ENCODE measurements at places on chromosomes 12 and 14.

DNA sequence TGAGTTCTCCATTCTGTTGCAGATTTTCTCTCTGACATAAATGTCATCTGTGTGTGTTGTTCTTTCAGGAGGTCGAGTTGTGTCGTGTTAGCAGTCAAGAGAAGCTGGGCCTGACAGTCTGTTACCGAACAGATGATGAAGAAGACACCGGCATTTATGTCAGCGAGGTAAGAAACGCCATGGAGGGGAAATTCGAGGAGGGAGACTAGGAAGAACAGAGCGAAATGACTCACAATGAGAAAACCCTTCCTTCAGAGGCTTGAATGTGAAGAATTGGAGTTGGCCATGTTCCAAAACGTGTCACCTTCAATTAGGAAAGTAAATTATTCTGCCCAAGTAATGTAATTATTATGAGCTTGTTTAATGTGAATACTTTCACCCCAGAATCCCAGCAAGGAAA lies 364.5 kb downstream of the PDZRN4 start:
- no peak for DNase-seq

GRCh38 chr12:57243521-57244311 lies 7.3 kb downstream of the STAC3 start:
- no peak for DNase-seq

GRCh38 chr14:82122655-82123054 lies 589.0 kb upstream of the SEL1L start:
- no peak for DNase-seq

GRCh38 chr12:124666722-124667259 lies 99.4 kb upstream of the NCOR2 start:
- no peak for DNase-seq

- peak; percentile 43 for DNase-seq
Observed at GRCh38 chr14:104677512-104678332, 11.7 kb upstream of the INF2 start.

GRCh38 chr14:80545935-80546854 lies 334.9 kb upstream of the DIO2 start:
- DNase-seq: no peak

- no peak for DNase-seq
Observed at GRCh38 chr12:109600481-109600880, 26.9 kb downstream of the MVK start.

DNA sequence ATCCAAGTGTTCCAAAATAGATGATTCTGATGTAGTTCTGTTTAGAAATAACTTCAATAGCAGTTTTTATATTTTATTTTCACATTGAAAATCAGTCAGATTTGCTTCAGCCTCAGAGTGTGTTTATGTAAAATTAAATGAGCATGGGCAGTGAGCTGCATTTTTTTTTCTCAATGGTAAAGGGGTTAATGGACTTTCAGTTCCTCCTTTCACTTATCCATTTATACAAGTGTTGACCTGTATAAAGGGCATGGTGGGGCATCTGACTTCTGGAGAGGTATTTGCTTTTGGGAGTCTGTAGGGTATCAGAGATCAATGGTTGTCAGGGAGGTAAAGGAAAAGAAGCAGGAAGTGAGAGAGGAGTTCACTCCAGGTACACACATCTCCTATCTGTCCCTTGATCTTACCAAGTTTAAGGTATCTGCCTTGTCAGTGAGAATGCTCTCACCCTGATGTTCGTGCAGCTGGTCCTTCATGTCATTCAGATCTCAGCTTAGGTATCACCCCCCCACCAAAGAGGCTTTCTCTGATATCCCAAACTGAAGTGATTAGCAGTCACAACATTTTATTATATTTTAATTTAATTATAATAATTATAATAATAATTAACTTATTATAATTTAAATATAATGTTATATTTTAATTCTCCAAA lies 181.6 kb upstream of the LMNTD1 start:
- DNase-seq: no peak

DNA sequence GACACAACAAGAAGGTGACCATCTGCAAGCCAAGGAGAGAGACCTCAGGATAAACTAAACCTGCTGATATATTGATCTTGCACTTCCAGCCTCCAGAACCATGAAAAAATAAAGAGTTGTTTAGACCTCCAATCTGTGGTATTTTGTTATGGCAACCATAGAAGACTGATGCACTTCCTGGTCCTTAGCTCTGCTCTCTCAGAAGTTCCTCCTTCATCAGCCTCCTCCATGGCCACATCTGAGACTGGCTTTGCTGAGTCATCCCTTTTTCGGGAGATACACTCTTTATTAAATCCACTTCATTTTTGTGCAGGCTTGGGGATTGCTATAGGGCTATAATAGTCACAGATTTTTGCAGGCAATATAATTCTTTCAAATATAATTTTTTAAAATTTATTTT lies 89.6 kb upstream of the ATF7IP start:
- no peak for DNase-seq

DNA sequence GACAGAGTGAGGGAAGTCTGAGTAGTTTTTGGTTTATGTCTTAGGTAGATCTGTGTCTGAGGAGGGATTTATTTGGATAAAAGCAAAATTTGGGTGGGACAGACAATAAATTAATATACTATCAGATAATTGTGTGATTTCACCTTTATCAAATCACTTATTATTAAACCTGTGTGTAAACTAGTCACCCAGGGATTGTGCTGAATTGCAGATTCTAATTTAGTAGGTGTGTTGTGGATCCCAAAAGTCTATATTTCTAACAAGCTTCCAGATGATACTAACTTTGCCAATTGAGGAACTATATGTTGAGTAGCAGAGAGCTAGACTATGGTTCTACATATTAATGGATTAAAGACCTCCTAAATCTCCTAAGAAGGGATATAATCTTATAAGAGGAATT lies 978.5 kb upstream of the FBXO33 start:
- DNase-seq: no peak

- DNase-seq: no peak
Observed at GRCh38 chr12:33222357-33222756, 217.3 kb downstream of the SYT10 start.

DNA sequence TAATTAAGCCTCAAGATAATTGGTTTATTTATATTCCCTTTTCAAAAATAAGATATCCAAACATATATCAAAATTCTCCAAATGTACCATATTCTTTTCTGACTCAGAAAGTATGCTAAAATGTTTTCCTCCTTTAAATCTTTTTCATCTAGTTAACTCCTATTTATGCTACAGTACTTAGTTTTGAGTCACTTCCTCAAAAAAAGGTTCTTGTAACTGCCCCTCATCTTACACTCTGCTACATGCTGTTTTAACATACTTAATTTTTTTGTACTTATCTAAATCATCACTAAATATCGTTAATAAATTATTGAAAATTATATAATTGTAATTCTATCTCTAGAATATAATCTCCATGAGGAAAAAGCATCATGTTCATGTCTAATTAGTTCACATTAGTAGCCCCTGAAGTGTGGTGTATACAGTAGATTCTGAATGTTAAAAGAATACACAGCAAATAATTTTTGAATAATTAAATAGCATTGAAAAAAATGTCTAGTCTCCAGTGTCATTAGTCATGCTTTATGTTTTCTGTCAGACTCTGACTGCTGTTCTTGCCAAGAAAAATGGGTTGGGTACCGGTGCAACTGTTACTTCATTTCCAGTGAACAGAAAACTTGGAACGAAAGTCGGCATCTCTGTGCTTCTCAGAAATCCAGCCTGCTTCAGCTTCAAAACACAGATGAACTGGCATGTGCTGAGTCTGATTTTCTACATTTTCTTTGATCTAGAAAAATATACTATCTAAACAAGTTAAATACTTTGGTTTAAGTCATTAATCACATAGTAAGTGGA lies 3.5 kb downstream of the KLRD1 start:
- DNase-seq: no peak

- no peak for DNase-seq
Observed at GRCh38 chr12:131340616-131341210, 370.2 kb upstream of the SFSWAP start.

- no peak for DNase-seq
Observed at GRCh38 chr12:23585782-23586163, 363.7 kb downstream of the SOX5 start.

DNA sequence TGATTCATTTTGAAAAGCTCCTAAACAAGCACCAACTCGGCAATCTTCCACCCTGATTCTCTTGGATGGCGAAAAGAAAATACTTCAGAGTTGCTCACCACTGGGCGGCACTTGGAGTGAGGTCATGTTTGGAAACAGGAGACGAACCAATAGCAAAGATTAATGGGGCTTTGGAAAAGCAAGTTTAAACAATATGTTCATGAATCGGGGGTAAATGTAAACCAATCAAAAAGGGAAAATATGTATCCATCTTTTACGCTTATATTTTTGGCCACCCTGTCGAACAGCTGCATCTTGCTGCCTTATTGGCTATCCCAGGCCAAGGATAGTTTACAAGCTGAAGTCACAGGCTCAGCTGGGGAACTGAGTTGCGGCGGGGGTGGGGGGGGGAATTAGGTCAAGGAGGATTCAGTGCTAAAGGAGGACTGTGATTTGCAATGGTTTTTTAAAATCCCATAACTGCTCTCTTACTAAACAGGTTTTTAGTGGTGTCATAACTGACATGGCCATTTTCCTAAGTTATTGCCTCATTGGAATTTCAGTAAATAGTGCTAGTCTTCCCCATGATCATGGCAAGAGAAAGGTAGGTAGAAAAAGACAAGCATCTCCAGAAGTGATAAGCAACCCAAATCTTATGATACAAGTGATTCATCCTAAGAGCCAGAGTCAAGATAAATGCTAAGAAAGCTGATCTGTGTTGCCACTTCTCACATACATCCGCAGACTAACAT lies 210.6 kb downstream of the PHLDA1 start:
- DNase-seq: no peak

DNA sequence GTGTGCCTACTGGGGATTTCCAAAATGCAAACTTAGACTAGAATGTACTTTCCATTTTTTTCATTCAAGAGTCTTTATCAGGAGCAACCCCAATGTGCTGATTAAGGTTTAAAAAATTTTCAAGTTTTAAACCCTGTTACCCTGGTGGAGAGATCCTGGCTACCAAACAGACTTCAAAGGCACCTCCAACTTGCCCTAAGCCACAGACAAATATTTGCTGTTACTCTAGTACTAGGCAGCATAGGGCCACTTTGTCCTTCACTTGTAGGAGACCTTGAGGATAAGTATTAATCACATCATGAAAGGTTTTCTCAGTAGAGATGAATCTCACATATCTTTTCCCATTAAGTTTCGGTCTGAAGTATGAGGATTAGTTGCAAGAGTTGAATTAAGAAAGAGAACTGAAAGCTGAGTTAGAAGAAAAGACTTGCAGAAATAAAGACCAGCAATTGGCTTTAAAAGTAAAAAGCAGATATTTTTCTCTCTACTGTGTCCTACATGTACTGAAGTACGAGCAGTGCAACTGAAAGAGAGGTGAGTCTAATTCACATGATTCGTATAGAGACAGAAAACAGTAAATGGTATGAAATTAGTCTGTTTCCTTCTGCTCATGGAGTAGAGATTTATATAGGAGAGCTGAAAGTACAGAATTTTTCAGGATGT lies 28.3 kb downstream of the NTN4 start:
- no peak for DNase-seq

GRCh38 chr12:1655225-1655788 lies 26.3 kb downstream of the WNT5B start:
- DNase-seq: no peak

GRCh38 chr12:98741196-98741555 lies 96.1 kb downstream of the APAF1 start:
- DNase-seq: no peak

DNA sequence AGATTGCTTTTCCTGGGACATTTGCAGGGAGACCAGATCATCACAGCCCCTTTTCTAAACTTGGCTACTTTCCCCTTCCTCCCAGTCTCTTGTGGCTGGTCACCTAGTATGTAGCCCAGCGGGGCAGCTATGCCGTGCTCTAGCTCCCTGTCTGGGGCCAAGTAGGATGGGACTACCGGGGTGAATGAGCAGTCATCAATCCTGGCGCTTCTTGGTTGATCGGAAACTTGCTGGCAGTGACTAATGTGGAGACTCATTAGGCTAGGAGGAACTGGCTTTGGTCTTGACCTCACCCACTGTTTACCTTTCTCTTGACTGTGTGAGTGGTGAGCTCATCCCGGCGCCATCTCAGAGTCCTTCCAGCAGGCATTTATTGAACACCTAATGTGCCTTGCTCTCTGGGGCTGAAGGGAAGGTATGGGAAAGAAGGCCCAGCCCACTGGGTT lies 15.9 kb downstream of the PLEKHG3 start:
- DNase-seq: no peak

DNA sequence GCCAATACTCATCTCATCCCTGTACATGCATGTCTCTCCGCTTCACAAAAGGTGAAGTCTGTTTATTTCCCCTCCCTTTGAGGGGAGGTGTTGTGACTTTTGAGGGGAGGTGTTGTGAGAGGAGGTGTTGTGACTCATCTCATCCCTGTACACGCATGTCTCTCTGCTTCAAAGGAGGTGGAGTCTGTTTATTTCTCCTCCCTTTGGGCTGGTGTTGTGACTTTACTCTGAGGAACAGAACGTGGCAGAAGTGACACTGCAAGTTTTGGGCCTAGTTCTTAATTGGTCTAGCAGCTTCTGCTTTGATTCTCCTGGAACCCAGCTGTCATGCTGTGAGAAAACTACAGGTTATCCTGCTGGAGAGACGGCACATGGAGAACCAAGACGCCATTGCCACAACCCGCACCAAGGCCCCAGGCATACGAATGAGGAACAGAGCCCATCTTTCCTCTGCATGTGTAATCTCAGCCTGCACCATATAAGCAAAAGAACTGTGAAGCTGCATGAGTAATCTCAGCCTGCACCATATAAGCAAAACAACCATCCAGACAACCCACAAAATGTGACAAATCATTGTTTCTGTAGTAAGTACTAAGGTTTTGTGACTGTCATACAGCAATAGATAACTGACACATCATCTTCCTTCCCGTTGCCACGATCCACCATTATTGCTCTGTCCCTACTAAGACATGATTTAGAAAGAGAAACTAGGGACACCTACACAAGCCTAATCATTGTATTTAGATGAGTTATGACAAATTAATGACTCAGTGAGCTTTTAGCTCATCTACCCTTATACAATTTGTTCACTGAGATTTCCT lies 30.0 kb downstream of the GALNT4 start:
- DNase-seq: no peak

GRCh38 chr14:95649230-95649629 lies 37.0 kb upstream of the TCL1B start:
- no peak for DNase-seq

GRCh38 chr14:52446355-52446754 lies 106.0 kb downstream of the TXNDC16 start:
- no peak for DNase-seq

DNA sequence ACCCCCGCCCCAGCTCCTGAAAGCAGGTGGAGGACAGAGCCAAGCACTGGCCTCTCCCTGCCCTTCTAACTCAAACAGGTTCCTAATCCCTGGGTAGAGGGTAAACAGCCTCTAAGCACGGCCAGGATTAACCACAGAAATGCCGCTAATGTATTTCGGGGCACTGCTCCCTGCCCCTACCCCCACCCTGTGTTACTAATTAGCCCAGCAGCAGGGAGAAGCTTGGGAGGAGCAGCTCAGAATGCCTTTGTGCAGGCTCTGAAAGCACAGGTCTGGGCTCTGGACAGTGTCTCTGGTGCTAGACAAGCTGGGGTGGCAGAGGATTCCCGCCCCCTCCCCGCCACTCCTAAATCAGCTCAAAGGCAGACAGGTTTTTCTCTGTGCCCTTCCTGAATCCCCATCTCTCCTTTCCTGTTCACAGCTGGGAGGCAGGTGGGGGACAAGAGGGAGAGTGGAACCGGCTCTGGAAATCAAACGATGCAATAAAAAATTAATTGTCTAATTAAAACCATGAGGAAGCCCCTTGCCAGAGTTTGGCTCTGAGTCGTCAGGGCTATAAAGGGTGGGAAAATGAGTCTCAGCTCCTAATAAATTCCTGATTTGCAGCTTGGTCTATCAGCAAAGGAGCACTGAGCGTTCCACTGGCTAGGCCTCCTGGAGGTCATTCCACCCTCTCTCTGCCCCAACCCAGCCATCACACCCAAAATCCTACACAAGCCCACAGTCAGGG lies 53.0 kb downstream of the SMUG1 start:
- DNase-seq: no peak
